ENCODE measurements at places on chromosomes 7 and 10.
A peak's percentile ranks its signal among the peaks of the same experiment; 100 is the strongest.

- no peak for DNase-seq
Observed at GRCh38 chr7:155255621-155256020, 42.1 kb upstream of the INSIG1 start.

DNA sequence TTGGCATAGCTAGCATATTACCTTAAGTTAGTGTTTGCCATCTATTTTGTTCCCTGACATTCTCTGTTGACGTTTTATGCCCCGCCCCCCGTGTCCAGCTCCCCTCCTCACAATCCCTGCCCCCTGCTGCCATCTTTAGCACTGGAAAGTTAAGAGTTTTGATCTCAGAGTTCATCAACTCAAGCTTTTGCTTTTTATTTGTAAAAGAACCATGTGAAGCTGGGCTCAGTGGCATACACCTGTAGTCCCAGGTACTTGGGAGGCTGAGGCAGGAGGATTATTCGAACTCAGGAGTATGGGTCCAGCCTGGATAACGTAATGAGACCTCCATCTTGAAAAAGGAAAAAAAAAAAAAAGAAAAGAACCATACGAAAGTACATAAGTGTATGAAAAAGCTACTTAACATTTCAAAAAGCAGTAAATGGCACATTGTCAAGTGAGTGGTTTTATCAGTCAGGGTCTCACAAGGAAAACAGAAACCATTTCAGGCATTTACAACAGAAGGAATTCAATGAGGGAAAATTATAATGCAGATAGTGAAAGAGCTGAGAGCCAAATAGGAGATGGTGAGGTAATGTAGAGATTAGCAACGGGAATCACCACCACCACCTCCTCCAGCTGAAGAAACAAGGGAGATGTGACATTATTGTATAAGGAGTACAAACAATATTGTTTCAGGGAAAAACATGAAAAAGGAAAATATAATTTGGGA is 64.9 kb downstream of the MCU start:
- no peak for DNase-seq

- no peak for DNase-seq
Observed at GRCh38 chr10:10317151-10317550, 700.5 kb upstream of the CELF2 start.

DNA sequence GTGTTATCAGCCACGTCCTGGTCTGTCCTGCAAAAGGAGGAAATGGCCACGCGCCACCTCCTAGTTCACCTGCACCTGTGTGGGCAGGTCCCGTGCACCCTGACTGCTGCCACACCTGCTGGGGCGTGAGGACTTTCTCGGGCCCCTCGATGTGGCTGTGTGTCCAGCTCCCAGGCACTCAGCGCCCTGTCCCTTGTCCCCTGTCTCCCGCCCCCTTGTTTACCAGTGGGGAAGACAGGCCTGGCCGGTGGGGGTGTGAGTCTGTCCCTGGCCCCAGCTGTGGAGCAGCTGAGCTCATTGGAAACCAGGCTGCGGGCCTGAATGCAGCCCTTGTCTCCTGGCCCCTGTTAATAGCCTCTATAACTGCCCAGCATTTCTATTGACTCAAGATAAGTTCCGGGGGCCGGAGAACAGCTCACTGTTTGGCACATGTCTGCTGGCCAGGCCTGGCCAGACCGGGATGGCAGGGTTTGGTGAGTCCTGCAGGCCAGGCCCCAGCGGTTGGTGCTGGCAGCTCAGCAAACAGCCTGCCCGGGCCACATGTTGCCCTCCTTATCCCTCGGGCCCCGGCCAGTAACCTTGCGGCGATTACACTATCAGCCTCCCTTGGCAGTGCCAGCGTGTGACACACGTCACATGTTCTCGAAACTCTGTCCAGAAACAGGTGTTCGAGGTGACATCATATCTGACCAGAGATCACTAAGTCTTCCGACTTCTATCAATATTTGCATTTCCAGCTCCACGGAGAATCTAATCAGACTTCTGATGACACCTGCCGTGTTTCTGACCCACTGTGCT is 52.1 kb downstream of the FOXL3 start:
- no peak for DNase-seq

DNA sequence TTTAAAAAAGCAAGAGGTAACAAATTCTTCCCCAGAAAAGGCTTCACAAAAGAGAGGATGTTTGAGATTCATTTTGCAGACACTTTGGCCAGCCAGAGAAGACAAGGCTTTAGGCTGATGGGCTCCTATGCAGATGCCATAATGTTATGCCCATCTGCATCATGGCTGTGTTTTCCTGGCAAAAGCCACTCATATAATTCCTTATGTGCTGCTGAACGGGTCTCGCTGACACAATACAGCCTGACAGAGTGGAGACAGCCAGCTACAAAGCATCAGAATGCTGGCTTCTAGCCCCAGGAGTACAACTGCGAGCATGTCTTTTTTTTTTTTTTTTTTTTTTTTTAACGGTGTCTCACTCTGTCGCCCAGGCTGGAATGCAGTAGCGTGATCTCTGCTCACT is 1157.4 kb upstream of the AUTS2 start:
- DNase-seq = no peak

DNA sequence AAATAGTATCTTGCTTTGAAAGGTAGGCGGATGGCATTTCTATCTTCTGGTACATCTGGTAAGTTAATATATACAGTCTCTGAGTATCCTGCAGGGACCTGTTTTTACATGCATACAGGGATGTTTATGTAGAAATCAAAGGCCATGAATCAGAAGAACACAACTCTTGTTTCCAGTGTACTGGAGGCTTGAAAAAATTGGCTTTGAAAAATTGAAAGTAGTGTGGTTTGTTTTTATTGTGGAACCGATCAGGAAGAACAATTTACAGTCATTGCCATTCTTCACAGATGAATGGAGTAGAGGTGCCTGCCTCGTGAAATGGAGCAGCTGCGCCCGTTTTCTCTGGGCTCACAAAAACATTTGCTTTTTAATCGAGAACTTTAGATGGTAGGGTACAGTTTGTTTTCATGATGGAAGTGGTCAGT is 54.0 kb upstream of the RPA3 start:
- DNase-seq = no peak

DNA sequence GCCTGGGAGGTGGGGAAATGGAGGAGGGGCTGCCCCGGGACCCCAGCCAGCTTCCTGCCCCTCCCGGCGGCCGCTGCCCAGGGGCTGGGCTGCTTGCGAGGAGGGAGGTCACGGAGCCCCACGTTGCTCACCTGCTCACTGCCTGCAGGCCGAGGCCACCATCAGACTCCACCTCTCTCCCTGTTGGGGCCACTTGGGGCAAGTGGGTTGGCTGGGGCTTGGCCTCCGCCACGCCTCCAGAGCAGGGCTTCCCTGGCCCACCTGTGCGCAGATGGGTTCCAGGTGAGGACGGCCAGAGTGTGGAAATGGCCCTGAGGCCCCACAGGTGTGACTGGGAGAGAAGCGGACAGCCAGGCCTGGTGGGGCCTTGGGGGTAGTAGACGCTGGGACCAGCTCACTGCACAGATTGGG is 82.8 kb upstream of the DIP2C start:
- no peak for DNase-seq

- DNase-seq = no peak
Observed at GRCh38 chr7:28848906-28849305, 109.2 kb downstream of the TRIL start.

DNA sequence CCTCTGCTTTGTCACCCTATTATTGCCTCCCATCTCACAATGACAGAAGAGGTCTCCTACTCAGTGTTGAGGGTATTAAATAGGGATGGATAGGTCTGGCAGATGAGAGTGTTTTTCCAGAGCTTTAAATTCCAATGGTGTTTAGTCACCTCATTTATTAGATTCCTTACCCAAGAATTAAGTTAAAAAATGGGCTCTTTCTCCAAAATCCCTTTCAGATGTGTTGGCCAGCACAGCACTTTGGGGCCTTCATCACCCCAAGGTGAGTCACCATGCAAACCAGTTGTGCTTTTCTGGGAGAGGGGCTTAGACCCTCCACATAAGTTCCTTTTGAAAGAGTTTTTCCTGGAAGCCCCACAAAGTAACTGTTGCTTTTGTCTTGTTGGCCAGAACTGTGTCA is 78.4 kb downstream of the CYP26A1 start:
- no peak for DNase-seq

DNA sequence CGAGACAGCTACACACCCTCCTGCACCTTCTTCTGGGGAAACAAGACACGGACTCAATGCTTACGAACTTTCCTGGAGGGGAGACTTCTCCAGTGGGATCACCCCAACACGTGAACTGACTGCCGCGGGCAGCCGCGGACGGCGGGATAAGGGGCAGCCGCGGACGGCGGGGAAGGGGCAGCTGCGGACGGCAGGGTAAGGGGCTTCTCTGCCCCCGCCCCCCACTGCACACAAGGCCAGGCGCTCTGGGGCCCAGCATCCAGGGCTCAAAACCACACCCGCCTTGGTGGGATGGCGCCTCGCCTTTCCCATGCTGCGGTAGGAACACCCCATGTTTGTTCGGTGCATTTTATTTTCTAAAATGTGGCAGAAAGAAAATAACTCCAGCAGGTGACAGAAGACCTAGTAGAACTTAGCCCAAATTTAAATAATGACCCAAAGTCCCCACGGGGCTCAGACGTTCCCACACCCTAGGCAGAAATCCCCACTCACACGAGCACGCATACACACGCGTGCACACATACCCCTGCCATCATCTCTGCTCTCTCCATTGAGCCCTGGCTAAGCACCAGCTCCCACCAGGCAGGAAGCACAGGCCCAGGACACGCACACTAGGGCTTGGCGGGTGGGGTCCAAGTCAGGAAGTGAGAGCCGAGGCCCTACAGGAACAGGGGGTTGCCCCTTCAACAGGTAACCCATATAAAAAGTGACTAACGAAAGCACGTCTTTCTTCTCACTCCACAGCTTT is 26.6 kb upstream of the GPR146 start:
- DNase-seq = no peak

DNA sequence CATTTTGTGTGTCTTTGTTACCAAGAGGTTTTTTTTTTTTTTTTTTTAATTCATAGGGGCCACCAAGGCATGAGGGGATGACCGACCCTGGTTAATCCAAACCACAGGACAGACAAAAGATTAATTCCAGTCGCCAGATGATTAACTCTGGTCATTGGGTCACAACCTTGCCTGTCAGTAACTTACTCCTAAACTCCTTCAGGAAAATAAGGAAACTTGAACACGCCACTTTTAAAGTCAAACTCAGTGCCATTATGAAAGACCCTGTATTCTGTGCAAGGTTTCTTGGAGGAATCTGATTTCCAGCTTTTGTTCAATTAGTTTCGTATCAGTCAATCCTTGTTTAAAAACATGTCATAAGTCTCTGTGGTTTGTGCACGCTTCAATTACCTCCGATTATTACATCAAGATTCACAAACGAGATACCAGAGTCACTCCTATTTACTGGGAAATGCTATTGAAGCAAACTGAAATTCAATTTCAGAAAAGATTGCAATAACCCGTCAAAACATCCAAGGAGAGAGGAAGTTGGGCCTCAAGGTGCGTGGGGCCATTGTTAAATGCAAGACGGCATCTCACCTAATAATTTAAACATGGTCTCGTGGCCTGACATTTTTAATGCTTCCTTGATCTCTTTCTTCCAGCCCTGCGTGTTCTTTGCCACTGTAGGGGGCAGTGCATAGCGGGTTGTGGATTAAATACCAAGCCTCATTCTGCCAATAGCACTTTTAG is 44.0 kb downstream of the NRP1 start:
- no peak for DNase-seq

GRCh38 chr7:5694221-5694754 is 87.2 kb downstream of the RNF216 start:
- no peak for DNase-seq

- peak; percentile 87 for DNase-seq
Observed at GRCh38 chr10:125160856-125161706, 718 bp upstream of the CTBP2 start.

GRCh38 chr10:118392761-118393160 is 50.6 kb upstream of the FAM204A start:
- no peak for DNase-seq

GRCh38 chr7:107315716-107316220 is 147.0 kb downstream of the HBP1 start:
- peak; percentile 20 for DNase-seq

DNA sequence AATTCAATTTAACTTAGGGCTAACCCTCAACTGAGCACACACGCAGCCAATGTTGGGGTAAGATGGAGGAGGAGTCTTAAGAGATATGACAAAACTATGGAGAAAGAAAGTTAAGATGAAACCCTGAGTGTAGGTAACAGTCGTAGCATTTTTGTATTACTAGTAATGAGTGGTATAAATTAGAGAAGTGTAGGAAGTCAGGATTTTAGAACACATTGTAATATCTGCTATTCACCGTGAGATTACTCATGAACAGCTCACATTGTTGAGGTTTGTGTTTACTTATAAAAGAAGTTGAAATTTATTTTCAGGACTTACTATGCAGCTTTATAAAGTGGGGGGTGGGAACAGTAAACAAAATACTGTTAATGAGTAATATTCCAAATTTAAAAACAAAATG is 107.2 kb downstream of the ARHGAP21 start:
- DNase-seq = no peak

GRCh38 chr7:130384371-130384801 is 4.1 kb downstream of the CPA1 start:
- no peak for DNase-seq

GRCh38 chr7:12690041-12690878 is 2.8 kb downstream of the ARL4A start:
- DNase-seq = no peak

GRCh38 chr7:24851786-24852185 is 94.5 kb upstream of the GSDME start:
- DNase-seq = no peak

GRCh38 chr10:22534849-22535604 is 179.4 kb downstream of the PIP4K2A start:
- DNase-seq = no peak

- no peak for DNase-seq
Observed at GRCh38 chr10:97000487-97001182, 168.5 kb downstream of the LCOR start.

DNA sequence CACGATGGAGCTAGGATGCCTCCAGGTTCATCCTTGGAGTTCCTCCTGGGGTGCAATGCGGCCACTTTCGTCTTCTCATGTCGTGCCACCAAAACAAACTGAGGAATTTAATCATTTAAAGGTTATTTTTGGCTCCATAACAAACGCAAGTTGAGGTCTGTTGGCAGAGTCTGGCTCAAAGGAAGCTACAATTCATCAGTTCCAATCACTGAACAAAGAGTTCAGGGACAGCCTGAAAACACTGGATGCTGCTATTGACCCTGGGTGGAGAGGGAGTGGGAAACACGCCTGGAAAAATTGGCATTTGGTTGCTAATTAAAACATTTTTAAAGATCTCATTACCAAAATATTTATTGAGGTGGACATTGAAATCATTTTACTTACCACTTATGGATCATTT is 11.4 kb upstream of the MGMT start:
- no peak for DNase-seq

- DNase-seq = no peak
Observed at GRCh38 chr7:22444181-22444971, 55.6 kb downstream of the STEAP1B start.

DNA sequence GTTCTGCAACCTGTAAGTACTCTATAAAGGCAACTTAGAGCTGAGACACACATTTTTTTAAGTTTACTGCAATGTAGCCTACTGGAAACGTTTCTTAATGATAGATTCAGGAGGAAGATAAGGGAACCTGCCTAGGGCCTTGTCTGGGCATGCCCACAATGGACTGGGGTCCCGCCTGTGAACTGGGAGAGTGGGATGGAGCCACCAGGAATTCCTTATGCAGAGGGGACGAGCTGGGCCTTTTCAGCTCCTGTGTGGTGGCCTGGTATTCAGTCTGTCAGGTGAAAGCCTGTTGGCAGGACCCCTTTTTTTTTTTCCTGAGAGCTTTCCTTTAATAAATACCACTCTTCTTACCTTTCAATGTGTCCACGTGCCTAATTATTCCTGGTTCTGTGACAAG is 384.4 kb upstream of the ZWINT start:
- no peak for DNase-seq

- DNase-seq = no peak
Observed at GRCh38 chr10:10421071-10421470, 596.6 kb upstream of the CELF2 start.

- no peak for DNase-seq
Observed at GRCh38 chr7:92972441-92972840, 136.1 kb upstream of the CDK6 start.

Data from hematopoietic multipotent progenitor cell treated with erythropoietin and hydrocortisone succinate and interleukin-3 and kit ligand, for 8 days (in vitro differentiated cells).